Fibroblast of gingiva (primary cell): ENCODE measurements at places on chromosomes 6 and 20.

GRCh38 chr6:72955666-72956065 is 269.6 kb downstream of the KHDC1L start:
- no peak for DNase-seq

- DNase-seq = no peak
Measured at GRCh38 chr6:159056003-159056402, 11.2 kb upstream of the TAGAP start.

- no peak for DNase-seq
Measured at GRCh38 chr20:51444922-51445438, 97.5 kb downstream of the NFATC2 start.

DNA sequence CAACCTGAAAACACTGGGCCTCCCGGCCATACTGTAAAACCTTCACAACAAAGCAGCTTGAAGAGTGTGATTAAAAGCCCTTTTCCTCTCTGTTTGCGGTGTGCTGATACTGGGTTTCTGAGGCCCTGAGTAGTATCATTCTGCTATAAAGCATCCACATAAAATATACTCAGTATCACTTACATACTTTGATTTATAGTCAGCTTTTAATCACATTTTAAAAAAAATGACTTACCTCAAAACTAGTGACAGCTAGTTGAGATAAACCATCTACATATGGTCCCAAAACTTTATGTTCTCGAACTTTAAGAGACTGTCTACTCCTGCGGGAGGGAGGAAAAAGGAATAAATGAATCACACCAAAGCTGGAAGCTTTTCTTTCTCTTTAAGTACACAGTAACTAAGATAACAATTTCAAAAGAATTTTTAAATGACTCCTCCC is 135.7 kb downstream of the KIF13A start:
- peak; percentile 28 for DNase-seq

GRCh38 chr6:149860834-149861602 is 3.1 kb downstream of the LRP11 start:
- peak; percentile 69 for DNase-seq

GRCh38 chr6:164168595-164168994 is 754.1 kb downstream of the QKI start:
- no peak for DNase-seq

DNA sequence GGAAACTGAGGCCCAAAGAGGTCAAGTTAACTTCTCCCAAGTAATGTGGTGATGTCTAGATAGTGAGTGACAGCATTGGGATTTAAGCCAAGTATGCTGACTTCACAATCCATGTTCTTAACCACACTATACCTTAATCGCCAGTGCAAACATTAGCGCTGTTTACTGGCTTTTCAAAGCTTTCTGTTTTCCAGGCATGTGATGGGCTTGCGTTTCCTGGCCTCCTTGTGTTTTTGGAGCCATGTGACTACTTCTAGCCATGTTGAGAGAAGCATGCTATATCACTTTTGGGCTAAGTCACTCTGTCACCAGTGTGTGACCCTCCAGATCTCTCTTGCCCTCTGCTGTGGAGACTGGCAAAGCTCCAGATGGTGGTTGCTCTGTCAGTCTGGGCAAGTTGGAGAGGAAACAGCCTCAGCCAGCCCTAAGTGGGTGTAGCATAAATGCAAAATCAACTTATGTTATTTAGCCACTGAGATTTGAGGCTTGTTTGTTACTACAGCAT is 76.9 kb downstream of the ANKRD6 start:
- DNase-seq = no peak

- DNase-seq = no peak
Measured at GRCh38 chr6:78607189-78607588, 260.2 kb upstream of the IRAK1BP1 start.

GRCh38 chr6:107991061-107991460 is 33.1 kb upstream of the SEC63 start:
- no peak for DNase-seq

DNA sequence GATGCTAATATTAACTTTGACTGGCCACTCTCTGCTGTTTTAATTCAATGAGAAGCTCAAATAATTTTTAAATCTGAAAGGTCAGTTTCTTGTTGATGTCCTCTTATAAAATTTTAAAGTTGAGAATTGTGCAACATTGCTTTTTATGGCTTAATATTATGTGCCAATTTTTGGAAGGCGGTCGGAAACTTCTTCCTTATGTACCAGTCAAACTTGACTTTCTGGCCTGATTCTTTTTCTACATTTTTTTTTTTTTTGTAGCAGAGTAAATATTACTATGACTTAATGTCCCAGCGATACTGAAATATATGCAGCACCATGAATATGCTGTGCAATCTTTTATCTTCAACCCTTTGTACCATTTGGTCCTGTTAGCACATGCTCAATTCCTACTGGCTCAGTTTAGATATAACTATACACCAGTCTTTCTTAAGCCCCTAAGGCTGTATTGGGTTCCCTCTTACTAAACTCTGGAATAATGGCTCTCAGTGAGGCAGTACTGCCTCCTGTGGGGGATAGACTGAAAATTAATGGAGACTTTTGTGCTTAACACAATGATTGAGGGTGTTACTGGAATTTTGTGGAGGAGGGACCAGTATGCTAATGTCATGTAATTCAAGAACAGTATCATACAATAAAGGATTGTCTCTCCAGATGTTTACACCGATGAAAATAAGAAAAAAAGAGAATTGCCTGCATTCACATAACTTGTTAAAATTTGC is 156.4 kb upstream of the SYNCRIP start:
- no peak for DNase-seq
